CD4-positive, alpha-beta T cell treated with Interleukin-6 at 100 ng/mL for 8 hours (primary cell): ENCODE measurements at places on chromosomes 12 and 14.

DNA sequence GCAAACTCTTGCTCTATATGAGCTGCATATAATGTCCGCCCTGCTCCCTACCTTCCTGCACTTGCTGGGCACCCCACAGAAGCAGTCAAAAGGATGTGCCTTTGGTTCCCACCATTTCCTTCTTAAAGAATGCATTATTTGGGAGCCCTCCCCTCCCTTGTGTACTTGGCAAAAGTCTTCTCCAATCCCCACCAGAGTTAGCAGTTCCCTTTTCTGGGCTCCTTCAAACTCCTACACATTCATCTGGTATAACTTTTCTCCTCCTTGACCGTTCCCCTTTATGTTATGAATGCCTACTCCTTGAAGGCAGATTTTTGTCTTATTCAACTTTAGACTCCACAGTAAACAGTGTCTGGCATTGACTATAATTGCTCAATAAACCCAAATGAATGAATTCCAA, 27.8 kb downstream of the AREL1 start:
- DNase-seq: no peak

DNA sequence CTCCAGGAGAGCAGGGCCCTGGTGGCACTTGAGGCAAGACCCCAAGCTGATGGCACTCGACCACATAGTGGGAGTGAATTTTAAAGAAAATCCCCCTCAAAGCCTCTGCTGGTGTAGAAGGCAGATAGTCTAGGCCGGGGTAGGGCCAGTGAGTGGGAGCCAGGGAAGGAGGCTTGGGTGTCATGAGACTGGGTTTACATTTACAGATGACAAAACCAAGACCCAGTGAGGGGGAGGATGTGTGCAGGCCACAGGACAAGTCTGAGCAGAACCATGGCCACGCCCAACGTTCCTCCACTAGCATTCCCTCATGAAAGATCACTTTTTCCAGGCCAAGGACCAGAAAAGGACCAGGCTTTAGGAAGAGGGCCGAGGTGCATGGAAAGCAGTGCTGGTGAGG, 42.0 kb downstream of the EVL start:
- DNase-seq: no peak

DNA sequence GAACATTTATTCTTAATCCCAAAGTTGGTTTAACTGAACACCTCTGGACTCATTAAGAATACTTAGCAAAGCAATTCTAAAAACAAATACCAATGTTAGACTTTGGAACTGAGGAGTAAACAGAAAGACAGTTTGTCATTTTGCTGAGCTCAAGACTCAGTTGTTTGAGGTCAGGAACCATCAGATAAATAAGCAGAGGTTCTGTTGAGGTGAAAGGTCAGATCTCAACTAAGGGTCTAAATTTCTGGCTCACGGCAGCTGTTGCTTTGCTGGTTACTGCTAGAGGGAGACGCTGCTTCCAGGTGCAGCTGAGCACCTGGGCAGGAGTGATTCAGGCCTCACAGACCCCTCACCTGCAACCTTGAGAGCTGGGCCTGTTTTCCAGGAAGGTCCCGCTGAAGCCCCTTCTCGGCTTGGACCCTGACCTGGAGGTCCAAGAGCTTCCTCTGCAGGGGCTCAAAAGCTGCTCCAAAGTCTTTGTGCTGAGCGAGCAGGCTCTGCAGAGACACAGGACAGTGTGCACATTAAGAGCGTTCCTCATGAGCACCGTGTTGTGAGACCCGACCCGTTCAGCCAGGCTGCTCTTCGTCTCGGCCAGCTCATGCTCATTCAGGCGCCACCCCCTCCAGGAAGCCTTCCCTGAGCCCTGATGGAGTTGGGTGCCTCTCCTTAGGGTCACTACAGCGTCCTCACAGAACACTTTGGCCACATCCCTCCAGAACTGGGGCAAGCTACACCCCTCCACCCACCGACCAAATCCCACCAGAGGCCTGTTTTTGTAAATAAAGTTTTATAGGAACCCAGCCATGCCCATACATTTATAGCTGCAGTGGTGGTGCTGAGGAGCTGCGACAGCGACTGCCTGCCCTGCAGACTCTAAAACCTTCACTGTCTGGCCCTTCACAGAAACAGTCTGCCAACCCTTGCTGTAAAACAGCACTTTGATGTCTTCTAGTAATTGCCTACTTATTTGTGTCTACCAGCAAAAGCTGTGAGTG, 72.0 kb downstream of the SYNE3 start:
- DNase-seq: no peak

DNA sequence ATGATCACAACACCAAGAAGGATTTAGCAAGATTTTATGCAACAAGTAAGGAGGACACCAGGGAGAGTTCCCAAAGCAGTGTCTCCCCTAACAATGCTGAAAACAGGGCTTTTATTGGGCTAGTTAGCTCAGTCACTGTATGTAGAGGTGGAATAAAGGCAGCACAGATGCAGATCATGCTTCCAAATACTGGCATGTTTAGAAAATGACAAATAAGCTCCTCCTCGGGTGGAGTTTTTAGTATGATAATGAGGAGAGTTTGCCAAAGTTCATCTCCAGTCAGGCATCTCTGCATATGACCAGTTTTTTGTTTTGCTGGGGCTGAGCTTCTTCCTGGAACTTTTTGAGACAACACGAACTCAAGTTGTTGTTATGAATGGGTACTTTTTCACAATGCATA, 4.4 kb upstream of the AVPR1A start:
- no peak for DNase-seq

GRCh38 chr12:49025463-49025862, 6.9 kb upstream of the PRKAG1 start:
- DNase-seq: no peak

- no peak for DNase-seq
Observed at GRCh38 chr12:30882706-30883105, 43.8 kb upstream of the TSPAN11 start.

- no peak for DNase-seq
Observed at GRCh38 chr14:61703342-61704129, 8.2 kb downstream of the HIF1A start.

- DNase-seq: no peak
Observed at GRCh38 chr12:10136637-10137205, 6.7 kb upstream of the CLEC7A start.

DNA sequence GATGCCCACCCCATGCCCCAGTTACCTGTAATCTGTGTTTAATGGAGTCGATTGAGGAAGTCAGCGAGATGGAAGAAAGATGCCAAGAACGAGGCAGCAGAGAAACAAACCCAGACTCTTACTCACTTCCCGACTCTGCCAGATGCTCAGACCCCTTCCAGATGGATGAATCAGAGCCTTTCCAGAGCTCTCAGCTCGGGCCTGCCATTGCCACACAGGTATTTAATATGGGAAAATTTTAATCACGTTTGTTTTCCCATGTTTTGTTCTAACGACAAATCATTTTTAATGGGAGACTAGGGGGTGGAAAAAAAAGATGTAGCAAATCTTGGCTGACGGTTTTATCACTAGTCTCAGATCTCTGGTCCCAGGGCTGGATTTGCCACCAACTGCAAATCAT, 72.5 kb upstream of the SRRM4 start:
- no peak for DNase-seq

GRCh38 chr12:44571006-44571550, 305.0 kb downstream of the NELL2 start:
- DNase-seq: no peak

- DNase-seq: no peak
Observed at GRCh38 chr12:112868459-112869041, 38.2 kb upstream of the OAS1 start.

DNA sequence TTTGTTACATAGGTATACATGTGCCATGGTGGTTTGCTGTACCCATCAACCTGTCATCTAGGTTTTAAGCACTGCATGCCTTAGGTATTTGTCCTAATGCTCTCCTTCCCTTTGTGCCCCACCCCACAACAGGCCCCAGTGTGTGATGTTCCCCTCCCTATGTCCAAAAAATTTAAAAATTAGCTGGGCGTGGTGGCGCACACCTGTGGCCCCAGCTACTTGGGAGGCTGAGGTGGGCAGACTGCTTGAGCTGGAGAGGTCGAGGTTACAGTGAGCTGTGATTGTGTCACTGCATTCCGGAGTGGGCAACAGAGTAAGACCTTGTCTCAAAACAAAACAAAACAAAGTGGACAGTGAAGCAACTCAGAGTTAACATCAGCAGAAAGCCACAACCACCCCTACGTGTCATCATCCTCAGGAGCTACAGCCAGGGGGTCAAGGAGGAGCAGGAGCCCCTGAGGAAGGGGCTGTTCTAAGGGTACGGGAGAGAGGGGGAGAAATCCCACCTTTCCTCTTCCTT, 36.8 kb upstream of the SGPP1 start:
- no peak for DNase-seq

DNA sequence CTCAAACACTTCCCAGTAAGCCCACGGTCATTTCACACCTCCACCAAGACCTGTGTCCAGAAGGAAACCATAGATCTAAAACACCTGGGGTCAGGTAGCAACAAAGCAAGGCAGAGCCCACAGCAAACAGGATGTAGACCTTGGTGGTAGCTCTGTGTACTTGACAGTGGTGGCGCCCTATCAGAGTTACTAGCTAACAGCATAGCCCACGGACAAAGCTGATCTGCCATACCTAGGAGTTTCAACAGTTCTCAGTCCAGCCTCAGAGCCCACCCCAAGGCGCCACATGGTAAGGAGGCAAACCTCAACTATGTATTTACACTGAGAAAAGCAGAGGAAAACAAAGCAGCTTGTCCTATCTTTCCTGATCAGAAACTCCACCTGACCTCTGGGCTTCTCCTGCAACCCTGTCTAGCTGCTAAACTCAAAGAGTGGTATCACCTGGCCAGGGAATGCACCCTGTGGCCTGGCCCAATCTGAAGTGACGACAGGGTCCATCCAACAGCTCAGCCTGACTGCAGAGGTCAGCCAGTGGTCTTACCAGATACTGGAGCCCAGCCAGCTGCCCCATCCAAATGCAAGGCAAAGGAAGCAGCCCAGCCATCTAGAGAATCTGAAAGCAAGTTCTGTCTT, 46.3 kb downstream of the STON2 start:
- DNase-seq: no peak

DNA sequence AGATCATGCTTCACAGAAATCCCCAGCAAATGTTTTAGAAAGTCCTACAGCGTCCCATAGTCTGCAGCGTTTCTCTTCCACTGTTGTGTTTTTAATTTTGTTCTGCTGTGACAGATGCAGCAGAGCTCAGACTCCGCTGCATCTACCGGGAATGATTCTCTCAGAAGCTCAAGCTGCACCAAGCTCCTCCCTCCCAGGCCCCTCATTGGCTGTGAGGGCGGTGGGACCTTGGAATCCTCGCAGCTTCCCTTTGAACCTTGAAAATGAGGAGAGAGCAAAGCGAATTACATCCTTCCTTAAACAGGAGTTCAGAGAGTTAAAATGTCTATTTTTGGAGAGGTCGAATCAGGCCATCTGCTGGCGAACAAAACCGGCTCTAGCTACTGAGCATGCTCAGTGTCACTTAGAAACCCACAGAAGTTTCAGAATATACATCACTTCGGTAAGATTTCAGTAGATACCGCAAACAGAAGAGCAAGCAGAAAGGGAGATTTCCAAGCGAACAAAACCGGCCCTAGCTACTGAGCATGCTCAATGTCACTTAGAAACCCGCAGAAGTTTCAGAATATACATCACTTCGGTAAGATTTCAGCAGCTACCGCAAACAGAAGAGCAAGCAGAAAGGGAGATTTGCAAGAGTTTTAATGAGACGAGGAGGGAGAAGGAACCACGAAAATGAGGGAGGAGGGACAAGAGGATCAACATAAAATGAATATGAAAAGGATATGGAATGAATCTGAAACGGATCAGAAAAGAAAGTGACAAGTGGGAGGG, at the start of gene ABCD2:
Gene ABCD2, minus strand, starts transcription at position 144 of the 774 bp plus-strand sequence. CDS start 188 bp downstream, outside the sequence.
- peak; percentile 86 for DNase-seq

DNA sequence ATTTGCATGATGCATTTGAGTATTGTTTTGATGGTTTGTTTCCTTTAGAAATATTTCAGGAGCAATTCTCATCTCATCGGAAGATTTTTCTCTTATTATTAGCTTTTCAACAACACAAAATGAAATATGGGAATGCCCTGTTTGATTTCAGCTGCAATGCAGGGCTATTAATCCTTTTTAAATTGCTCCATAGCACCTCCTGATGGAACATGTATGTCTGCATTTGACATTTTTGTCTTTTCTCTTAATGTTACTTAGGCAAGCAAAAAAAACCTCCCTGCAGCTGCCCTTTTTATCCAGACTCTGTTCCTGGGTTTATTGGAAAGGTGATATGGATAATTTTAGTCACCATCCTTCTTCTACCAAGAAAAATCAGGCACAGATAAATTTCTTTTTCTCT, 895.8 kb downstream of the RPS29 start:
- no peak for DNase-seq

DNA sequence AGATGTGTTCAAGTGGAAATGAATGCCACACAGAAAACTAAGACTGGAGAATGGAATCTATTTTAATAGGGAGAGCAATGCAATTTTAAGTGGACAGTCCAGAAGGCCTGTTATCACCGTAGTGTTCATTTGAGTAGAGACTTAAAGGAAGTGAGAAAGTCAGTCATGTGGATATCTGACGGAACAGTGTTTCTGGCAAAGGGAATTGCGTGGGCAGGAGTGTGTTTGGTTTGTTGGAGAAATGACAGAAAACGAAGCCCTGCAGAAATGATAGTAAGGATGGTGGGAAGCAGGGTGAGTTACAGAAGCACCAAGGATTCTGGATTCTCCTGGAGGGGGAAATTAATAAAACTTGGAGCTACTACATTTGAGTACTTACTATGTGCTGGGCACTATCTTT, 776.6 kb downstream of the MED13L start:
- no peak for DNase-seq

- DNase-seq: no peak
Observed at GRCh38 chr12:19196959-19197630, 67.6 kb downstream of the PLEKHA5 start.

DNA sequence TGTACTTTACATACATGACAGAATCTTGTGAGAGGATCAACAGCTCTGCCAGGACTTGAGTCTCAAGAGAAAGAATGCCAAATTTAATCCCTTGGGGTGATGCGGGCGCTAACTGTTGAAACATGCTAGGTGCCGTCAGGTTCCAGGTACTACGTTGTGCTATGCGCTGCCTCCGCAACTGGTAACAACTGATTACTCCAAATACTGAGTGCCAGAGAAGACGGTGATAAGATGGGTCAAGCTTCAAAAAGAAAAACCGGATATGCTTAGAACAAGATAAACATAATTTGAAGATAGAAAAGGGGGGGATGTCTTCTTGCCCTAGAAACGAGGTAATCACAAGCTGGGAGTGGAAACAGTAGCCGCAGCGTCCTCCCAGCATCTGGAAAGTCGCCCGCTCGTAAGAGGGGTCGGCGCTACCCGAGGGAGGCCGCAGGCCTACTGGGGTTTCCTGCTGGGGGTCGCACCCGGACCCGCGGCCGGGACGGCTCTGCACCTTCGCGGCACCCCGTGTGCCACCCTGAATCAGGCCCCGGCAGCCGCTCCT, 678 bp downstream of the ZBTB25 start:
- no peak for DNase-seq

- no peak for DNase-seq
Observed at GRCh38 chr12:88298014-88298682, 156.0 kb downstream of the TMTC3 start.

DNA sequence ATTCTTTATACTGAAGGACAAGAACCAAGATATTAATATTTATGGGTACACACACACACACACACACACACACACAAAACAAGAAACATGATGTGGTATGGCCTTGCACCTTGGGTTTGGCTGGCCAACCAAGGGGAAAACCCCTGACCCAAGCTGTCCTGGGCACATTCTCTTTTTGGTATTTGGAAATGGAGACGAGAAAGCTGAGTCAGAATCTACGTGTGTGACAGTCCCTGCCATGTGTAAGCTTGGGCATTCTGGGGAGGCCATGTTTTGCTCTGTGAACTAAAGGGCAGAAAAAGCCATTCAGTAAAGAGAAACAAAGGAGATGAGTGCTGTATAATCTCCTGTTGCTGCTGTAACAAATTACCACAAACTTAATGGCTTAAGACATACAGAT, 35.6 kb downstream of the PTGER2 start:
- no peak for DNase-seq
